ENCODE measurements at places on chromosomes 16 and 17.

GRCh38 chr17:74780443-74781238 is 4.5 kb upstream of the NAT9 start:
- DNase-seq, result no peak

GRCh38 chr17:4810696-4811290 is 3.8 kb downstream of the PLD2 start:
- no peak for DNase-seq

DNA sequence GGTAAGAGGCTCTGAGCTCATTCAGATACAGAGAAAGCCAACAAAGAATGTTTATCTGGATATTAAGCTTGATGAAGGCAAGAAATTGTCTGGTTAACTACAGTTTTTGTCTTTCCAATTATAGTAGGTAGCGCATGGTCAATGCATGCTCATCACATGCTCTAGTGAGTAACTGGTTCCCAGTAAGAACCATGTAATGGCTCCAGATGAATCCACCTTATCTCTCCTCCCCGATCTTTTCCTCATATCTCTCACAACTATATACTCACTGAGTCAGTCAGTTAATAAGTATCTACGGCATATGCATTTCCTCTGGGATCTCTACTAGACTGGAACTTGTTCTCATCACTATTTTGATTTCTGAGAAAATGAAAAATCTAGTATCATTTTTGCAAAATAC is 340.7 kb upstream of the DYNLRB2 start:
- DNase-seq, result no peak

- DNase-seq, result no peak
Measured at GRCh38 chr16:21301168-21301894, 23.2 kb upstream of the CRYM start.

- no peak for DNase-seq
Measured at GRCh38 chr16:80319181-80319580, 221.6 kb upstream of the DYNLRB2 start.

DNA sequence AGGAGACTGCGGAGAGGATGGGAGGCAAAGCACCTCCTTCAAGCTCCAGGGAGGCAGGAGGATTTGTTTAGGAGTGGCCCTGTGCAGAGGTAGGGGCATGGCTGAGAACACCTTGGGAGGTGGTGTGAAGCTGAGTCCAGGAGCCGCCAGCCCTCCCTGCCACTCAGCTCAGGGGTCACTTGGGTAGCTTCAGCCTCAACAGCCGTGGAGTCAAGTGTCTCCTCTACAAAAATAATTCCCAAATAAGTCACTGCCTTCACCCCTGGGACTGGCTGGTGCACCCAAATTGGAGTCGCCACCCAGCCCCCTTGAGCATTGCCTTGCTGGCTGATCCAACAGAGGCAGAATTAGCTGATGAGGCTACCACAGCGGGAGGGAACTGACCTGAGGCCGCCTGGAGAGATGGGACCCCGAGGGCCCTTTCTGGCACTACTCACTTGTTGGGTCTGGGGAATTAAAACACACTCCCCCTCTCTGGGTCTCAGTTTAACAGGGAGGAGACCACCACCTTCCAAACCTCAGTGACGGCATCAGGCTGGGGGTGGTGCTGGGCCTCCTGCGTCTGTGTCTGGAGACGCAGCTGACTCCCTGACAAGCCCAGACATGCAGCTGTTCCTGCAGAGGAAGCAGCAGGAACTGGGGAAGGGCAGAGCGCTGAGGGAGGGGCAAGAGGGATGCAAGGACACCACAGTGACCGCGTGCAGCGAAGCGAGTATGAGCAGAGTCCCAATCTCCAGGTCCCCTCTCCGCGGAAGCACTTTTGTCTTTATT is 87.9 kb upstream of the TOB1 start:
- DNase-seq, result no peak

DNA sequence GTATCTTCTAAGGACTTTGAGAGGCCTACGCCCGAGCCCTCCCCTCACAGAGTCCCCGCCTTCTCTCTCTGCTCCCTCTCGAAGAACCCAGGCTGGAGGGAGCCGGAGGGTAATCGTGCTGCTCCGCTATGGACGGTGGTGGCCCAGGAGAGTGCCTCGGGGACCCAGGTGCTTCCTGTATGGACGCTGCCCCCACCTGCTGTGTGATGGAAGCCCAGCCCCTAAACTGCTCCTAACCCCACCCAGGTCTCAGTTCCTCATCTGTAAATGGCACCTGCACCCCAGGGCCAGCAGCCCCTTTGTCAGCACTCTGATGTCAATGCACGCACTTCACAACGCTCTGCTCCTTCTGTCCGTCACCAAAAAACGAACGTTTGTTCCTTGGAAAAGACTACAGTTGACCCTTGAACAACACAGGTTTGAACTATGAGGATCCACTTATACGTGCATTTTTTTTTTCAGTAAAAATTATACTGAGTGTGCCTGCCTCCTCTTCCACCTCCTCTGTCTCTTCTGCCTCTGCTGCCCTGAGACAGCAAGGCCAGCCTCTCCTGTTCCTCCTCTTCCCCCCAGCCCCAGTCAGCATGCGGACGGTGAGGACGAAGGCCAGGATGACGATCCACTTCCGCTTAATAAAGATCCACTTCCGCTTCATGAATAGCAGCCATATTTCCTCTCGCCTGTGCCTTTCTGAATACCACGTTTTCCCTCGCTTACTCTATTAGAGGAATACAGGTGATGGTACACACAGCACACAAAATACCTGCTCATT is 118.3 kb downstream of the BANP start:
- DNase-seq, result no peak

GRCh38 chr16:70735141-70735979 is 49.5 kb upstream of the MTSS2 start:
- no peak for DNase-seq

GRCh38 chr17:81539571-81539900 is 11.4 kb downstream of the FSCN2 start:
- no peak for DNase-seq

- no peak for DNase-seq
Measured at GRCh38 chr17:39652587-39653315, 12.4 kb upstream of the TCAP start.

GRCh38 chr17:9726291-9726690 is 65.1 kb downstream of the DHRS7C start:
- no peak for DNase-seq

- no peak for DNase-seq
Measured at GRCh38 chr17:6714315-6714874, 1.2 kb upstream of the SLC13A5 start.

DNA sequence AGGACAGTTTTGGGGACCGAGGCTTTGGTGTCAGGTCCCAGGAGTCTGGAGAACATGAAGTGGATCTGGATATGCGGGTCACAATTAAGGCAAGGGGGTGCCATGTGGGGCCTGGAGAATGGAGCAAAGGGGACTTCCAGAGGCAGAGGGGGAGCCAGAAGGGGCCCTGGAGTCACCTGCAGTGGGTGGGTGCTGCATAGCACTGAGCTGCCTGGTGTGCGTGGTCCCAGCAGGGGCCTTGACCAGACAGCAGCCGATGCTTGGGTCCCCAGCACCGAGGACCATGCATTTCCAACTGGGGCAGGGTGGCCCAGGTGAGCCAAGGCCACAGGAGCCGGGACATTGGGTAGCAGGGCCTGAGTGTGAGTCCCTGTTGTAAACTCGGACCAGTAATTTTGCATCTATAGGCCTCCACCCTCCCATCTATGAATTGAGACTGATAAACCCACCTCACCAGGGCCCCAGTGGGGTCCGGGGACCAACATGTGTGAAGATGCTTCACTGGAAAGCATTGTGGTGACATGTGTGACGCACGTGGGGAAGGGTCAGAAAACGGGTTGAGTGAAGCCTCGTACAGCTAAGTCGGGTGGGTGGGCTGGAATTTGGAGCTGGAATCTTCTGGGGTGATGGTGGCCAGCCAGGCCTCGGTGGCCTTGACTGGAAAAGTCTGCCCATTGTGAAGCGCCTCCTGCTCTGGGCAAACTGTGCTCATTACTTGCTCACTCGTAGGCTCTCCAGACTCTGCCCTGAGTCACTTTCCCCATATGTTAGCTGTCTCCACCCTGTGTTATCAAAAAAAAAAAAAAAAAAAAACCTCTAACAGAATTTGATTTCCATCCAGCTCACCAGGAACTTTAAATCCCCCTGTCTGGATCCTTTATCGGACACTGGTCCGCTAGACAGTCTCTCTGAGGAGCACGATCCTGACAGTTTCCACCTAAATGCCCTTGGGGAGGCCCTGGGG is 90.5 kb upstream of the ZNF469 start:
- DNase-seq, result no peak

- no peak for DNase-seq
Measured at GRCh38 chr16:3576211-3576610, 992 bp downstream of the NLRC3 start.

DNA sequence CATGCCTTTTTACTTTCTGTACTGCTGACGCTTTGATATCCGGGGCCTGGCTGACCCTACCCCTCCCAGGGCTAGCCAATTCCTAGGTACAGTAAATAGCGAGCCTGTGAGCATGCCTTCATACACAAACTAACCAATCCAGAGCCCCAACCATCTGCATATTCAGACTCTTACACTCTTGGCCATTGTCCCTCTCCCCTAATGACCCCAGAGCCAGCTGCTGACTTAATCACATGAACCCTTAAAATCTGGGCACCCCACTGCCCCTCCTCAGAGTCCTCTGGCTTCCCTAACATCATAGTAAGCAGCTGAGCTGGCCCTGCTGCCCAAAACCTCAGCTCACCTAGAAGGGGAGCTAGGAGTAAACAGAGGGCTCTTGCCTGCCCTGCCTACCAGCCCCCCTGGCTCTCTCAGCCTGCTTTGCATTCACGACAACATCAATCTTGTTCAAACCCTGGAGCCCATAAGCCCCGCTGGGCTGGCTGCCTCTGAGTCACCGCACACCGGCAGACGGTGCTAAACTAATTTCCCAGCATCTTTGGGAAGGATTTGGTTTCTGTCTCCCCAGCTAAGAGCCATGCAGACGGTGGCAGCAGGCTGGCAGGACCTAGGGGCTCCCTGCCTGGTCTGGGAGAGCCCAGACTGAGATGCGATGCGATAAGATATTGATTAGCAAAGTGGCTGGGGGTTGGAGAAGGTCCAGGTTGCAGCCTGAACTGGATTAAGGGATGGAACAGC is 63.2 kb downstream of the CLEC19A start:
- no peak for DNase-seq

GRCh38 chr16:72113616-72113945 is 19.9 kb downstream of the DHX38 start:
- DNase-seq, result no peak

- DNase-seq, result no peak
Measured at GRCh38 chr17:73510981-73511718, 133.1 kb downstream of the SDK2 start.

DNA sequence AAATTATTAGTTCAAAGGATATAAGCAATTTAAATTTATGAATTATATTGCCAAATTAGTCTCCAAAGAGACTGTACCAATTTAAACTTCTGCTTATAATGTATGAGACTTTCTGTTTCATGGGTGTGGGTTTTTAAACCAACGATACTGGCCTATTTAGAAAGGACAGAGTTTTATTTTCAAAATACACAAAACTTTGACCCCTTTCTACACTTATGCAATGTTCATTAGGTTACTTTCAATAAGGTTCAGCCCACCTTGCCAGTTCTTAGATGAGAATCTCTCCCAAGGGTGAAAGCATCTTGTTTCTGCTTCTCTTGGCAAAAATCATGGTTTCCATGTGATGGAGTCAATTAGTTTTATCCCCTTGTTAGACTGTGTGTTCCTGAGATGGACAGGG is 84.7 kb downstream of the MYO1D start:
- DNase-seq, result no peak

DNA sequence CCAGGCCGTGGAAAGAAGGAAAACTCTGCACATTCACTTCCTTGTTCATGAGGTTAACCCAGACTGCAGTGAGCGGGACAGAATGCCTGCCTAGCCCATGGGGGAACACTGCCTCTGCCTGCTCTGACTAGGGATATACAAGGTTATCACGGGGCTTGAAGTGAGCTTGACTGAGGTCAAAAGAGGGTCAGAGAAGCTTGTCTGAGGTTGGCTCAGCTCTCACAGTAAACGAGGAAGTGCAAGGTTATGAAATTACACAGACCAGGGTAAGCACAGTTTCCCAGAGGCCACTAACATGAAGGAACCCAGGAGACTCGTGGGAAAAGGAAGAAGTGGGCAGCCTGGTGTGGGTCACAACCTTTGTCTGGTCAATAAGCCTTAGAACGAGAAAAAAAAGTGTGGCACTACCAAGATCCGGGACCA is 28.7 kb downstream of the HIC1 start:
- DNase-seq, result no peak

- no peak for DNase-seq
Measured at GRCh38 chr16:30619202-30619601, 9.0 kb upstream of the ZNF689 start.

GRCh38 chr17:10018461-10018891 is 113.4 kb upstream of the RCVRN start:
- DNase-seq, result no peak

GRCh38 chr16:49755313-49755620 is 100.6 kb downstream of the ZNF423 start:
- DNase-seq, result no peak

DNA sequence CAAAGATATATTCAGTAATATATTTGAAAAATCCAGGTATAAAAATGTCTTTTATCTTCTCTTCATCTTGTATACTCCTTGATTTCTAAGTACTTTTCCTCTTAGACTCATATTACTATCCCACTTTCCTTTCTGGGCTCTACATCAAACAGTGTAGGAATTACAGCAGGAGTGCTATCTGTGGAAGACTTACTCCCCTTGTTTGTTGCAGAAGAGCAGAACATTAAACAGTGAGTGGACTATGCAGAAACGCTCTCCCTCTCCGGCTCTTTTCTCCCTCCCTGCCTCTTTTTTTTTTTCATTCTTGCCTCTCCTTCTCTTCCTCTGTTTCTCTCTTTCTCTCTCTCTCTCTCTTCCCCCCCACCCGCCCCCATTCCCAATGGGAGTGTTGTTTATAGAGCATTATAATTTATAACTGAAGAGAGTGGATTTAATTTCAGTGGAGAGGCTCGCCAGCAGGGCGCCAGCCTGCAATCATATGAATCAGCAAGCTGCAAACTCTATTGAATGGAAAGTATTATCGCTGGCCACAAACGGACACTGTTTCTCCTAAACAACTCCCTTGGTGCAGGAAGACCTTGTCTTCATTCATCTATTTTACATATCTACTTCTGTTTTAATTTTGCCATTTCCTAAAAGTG is 242.3 kb upstream of the TBX2 start:
- no peak for DNase-seq

- DNase-seq, result no peak
Measured at GRCh38 chr16:49287572-49287971, 5.9 kb upstream of the CBLN1 start.

DNA sequence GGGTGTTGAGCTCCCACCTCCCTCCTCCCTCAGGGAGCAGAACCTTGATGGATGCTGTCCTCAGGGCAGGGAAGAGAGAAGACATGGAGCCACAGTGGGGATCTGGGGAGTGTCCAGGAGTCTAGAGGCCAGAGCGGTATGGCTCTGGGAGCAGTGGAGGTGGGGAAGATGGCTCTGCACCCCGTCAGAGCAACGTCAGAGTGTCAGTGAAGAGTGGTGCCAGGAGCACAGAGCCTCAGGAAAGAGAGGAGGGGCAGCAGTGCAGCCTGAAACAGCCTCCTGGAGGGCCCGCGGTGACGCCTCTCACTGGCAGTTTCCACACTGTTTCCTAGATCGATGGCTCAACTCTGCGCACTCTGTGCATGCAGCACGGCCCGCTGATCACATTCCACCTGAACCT is 23.2 kb upstream of the SLC5A11 start:
- no peak for DNase-seq
